ENCODE measurements at places on chromosomes 12 and 14.

- DNase-seq, result no peak
Measured at GRCh38 chr12:87809916-87810315, 219.3 kb downstream of the C12orf50 start.

GRCh38 chr12:106997916-106998315 is 11.0 kb upstream of the MTERF2 start:
- DNase-seq, result no peak

DNA sequence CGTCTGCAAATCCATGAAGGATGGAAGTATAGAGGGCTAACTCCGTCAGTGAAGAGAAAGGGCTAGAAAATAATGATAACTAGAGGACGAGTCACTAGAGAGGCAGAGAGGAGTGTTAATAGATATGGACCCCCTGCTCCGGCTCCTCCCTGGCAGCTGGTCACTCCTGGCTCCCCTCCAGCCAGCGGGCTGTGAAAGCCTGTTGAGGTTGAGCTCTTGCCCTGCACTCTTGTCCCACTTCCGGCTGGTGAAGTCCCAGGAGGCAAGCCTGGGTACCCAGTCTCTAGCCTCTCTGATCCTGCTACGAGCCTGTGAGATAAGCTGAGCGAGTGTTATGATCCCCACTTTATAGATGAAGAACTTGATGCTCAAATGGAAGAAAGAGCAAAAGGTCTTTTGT is 90.3 kb downstream of the RFX4 start:
- no peak for DNase-seq

DNA sequence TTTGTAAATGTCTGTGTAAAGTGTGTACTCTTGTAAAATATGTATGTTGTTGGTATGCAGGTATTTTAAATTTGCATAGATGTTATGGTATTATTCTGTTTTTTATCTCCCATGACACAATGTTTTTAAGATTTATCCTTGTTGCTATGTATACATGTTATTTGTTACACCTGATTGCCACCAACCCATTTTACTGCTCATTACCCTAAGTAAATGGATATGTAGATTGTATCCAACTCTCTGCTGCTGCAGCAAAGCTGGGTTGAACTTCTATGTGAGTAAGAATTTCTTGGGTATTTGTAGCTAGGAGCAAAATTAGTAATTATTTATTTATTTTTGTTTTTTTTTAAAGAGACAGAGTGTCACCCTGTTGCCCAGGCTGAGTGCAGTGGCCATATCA is 6.2 kb downstream of the APAF1 start:
- no peak for DNase-seq

DNA sequence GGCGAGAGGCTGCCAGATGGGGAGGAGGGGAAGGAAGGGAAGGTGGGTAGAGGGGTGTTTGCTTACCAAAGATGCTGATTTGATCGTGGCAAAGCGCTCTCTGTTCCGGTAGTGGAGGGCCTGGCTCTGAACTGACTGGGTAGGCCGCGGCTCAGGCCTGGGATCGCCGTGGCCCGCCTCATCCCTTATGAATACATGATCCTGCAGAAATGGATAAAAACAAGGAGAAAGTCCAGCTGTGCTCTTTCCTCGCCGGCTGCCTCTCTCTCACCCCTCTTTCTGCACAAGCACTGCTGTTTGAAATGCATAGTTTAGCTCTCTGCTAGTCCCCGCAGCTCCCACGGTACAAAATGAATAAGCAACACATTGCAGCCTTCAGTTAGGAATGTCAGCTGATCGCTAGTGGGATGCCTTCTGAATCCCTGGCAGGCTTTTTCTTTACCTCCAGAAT is 53.8 kb downstream of the PEBP1 start:
- no peak for DNase-seq

DNA sequence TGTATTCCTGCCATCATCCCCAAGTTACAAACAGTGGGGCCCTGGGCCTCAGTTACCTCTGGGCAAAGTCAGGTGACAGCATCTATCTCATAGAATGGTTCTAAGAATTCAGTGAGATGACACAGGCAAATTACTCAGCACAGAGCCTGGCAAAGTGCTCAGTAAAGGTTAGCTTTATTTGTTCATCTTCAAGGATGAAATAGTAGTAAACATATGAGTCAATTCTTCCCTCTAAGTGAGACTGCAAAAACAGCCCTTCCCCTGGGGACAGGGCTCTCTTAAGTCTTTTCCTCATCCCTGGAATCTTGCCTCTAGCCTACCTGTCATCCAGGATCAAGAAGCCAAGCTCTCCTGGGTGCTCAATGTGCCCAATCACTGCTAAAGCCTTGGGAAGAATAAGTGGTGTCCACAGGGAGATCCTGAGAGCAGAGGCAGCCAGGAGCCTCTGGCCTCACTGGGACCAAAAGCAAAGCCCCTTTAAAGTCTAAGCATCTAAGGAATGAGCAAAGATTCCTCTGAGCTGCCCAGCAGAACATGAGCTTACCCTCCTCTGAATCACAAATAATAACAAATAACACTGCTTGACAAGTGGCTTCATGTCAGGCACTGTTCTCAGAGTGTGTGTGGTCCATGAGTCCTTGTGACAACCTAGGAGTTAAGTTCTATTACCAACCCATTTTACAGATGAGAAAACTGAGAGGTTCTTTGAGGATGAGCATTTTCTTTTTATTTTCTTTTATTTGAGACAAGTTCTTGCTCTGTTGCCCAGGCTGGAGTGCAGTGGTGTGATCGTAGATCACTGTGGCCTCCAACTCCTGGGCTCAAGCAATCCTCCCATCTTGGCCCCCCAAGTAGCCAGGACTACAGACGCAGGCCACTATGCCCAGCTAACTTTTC is 12.1 kb downstream of the NUAK1 start:
- no peak for DNase-seq

DNA sequence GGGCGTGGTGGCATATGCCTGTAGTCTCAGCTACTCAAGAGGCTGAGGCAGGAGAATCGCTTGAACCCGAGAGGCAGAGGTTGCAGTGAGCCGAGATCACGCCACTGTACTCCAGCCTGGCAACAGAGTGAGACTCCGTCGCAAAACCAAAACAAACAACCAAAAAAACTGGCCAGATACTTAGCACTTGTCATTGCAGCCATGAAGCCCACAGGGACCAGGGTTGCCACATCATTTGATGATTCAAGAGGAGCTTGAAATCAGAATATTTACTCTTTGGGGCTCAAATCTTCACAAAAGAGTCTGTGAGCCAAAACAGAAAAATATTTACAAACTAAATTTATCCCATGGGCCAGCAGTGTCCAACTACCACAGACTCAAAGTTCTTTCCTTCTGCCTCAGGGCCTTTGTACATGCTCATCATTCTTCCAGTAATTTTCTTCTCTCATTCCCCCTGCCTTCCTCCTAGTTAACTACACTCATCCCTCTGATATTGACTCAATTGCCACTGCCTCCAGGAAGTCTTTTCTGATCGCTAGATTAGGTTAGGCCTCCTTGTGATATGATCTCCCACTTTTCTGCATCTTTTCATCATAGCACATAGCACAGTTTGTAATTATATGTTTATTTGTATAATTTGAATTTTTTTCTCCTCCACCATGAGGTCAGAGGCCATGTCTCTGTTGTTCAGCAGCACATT is 130.8 kb upstream of the PLEKHG7 start:
- no peak for DNase-seq

Data from stimulated activated CD4-positive, alpha-beta T cell treated with anti-CD3 and anti-CD28 coated beads, Interleukin-2, amount 100 ng/mL, for 24 hours (primary cell).